ENCODE measurements at places on chromosomes 6 and 20.

DNA sequence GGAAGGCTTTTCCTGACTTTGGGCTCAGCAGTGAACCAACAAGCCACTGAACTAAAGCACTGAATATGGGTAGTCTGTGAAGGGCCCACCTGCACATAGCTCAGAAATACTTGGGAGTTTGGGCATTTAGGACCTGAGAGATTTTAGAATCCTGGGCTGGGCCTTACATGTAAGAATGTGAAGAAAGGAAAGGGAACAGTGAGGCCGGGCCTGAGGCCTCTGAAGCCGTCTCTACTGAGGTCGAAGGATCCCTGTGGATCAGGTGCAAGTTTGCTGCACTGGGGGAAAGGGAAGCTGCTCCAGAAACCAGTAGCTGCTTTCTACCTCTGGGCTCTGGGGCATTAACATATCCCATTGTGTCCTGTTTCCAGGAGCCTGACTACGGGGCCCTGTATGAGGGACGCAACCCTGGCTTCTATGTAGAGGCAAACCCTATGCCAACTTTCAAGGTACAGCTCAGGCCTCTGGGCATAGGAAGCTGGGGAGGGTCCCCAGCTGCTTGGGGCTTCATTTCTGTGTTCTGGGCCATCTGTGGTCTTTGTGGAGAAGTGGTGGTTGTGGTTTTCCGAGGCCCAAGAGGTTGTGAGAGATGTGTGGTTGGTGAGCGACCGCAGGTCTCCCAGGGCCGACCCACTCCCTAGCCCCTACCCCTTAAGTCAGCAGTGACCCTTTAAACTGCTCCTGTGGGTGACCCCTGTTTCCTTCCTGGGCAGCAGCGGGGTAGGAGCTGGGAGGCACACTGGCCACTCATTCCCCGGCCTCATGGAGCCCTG lies 30.3 kb downstream of the PLCG1 start:
- no peak for DNase-seq

DNA sequence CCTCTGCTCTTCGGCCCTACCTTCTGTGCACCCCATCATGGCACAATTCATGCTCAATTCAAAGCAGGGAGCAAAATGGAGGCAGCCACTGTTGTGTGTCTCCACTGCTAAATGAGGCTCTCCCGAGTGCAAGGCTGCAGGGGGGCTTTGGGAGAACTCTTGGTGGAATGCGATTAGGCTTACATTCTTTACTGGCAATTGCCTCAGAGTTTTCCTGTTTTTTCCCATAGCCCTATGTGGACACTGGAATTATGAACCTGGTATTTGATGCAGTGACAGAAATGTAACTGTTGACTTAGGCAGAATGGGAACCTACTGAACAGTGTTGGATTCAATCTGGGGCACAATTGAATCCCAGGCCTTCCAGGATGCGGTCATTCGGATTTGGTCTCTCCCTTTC lies 187.9 kb upstream of the GMDS start:
- DNase-seq = no peak

GRCh38 chr6:16803294-16804200 lies 42.3 kb upstream of the ATXN1 start:
- no peak for DNase-seq

- no peak for DNase-seq
Observed at GRCh38 chr20:43938932-43939761, 24.5 kb downstream of the TOX2 start.

GRCh38 chr6:4935486-4935885 lies 68.4 kb downstream of the RPP40 start:
- DNase-seq = no peak

All from D341Med (cell line).